Lower leg skin (tissue), 4 donors: ENCODE measurements at places on chromosomes 2 and 18. TPM values are rescaled to one million over a fixed set of nuclear protein-coding genes. Genes with fewer than 3 reads are reported as not detected.

Gene SRD5A2
- not detected for total RNA-seq

Gene LIMS3
- not detected for total RNA-seq

DNA sequence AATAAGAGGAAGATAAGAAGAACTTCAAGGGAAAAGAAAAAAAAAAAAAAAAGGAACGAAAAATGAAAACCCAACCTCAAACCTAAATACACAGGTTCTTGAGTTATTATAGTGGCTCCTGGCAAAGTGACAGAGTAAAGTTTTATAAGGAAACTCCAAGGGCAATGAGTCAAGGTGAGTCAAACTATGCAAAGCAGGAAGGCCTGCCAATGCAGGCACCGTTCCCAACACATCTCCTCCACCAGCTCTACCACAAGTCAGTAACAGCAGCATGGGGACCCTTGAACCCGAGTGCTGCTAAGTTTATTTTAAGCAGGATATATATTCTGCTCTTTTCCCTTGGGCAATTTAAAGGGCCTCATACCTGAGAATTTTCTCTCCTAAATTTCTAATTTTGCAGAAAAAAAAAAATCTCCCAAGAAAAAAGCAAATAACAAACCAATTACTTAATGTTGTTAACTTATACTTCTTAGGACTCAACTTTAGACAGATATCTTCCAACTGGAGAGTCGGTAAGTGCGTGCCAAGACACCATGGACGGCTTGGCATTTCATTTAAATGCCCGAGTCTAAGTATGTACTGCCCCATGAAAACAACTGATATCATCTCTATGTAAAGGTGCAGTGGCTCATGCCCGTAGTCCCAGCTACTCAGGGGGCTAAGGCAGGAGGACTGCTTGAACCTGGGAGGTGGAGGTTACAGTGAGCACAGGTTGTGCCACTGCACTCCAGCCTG lies 75.7 kb upstream of the TFCP2L1 start:
- peak; percentile 56 for DNase-seq

GRCh38 chr2:214077727-214078126 lies 333.1 kb upstream of the VWC2L start:
- no peak for DNase-seq

GRCh38 chr18:74623047-74623816 lies 25.6 kb downstream of the ZNF407 start:
- no peak for DNase-seq

Gene RFTN2
- 1.5 TPM for total RNA-seq

DNA sequence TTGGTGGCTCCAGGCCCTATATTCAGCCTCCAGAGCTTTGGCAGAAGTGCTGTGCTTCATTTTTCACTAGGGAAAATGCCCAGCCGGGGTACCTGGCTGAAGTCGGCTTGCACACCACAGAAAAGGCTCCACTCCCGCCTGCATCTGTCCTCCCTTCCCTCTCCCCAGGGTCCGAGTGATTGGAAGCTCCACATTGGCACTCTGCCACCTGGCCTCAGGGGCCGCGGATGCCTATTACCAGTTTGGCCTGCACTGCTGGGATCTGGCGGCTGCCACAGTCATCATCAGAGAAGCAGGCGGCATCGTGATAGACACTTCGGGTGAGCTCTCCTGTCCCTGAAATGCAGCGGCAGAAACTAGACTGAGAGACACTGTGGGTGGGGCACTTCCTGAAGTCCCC lies 47.4 kb downstream of the IMPA2 start:
- peak; percentile 86 for DNase-seq

Gene SKOR2
- not detected for total RNA-seq

DNA sequence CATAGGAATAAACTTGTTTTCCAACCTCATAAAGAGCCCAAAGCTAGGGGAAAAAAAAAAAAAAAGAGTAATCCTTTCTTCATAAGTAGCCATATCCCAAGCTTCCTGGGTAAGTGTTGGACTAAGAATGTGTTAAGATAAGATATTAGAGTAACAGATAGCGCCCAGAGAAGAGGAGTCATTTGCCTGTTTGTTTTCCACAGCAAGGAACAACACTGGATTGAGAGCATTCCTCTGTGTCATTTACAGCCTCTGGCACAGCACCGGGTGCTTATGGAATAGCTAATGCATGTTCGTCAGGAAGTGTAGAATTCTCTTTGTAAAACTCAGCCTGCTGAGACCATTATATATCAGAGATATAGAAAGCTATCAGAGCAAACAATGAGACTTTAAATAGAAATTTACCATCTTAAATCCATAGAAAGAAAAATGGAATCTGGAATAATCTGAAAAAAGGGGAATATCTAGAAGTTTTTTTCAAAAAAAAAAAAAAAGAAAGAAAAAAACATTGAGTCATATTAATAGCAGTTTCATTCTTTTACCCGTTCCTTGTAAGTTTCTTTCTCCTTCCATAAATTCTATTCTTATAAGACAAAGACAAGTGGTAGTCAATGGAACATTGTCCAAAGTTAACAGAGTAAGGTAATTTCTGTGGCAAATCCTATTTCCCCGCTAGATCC lies 37.6 kb downstream of the LRP2 start:
- DNase-seq: no peak

GRCh38 chr2:85188852-85189251 lies 55.7 kb downstream of the TCF7L1 start:
- DNase-seq: no peak

Gene EVX2
- not detected for total RNA-seq

Gene XDH
- 0.11 TPM for total RNA-seq

GRCh38 chr2:20172273-20173055 lies 52.5 kb downstream of the SDC1 start:
- DNase-seq: no peak

- no peak for DNase-seq
Observed at GRCh38 chr2:3405307-3405706, 25.8 kb downstream of the TRAPPC12 start.

- DNase-seq: no peak
Observed at GRCh38 chr2:43714164-43714563, 37.9 kb upstream of the C1GALT1C1L start.

- DNase-seq: peak; percentile 78
Observed at GRCh38 chr2:3485166-3485565, 34.2 kb downstream of the ADI1 start.

Gene DYNAP
- not detected for total RNA-seq

Gene CNDP1
- total RNA-seq: not detected
